ENCODE measurements at places on chromosomes 1 and 21. TPM values are rescaled to one million over a fixed set of nuclear protein-coding genes. Genes with fewer than 3 reads are reported as not detected.

Gene USH2A
- not detected for total RNA-seq

Gene ATP6V1G3
- 0.33 TPM for total RNA-seq

Gene YBX1
- total RNA-seq = 748 TPM

Gene LINGO4
- not detected for total RNA-seq

Gene LCE2C
- total RNA-seq = not detected

Gene PLPPR4
- 0.19 TPM for total RNA-seq

Gene APH1A
- 177 TPM for total RNA-seq

Gene ACP6
- 3.1 TPM for total RNA-seq

Gene CELA2B
- not detected for total RNA-seq

Gene KCNT2
- total RNA-seq = 2.0 TPM

Gene OR2AK2
- total RNA-seq = not detected

Gene CLCA4
- total RNA-seq = not detected

Gene SYT11
- 35.9 TPM for total RNA-seq

Gene KIFAP3
- total RNA-seq = 18.0 TPM

All from vein endothelial cell (primary cell).